ENCODE measurements at places on chromosomes 1 and 21.

GRCh38 chr1:23276531-23276930, 59.2 kb upstream of the HTR1D start:
- no peak for DNase-seq

- no peak for DNase-seq
These were observed 4.5 kb upstream of the FABP3 start for GRCh38 chr1:31377364-31377863.

- DNase-seq: no peak
These were observed 68.5 kb downstream of the NIBAN1 start for GRCh38 chr1:184905601-184906322.

GRCh38 chr1:183739741-183740271, 65.1 kb upstream of the RGL1 start:
- no peak for DNase-seq

GRCh38 chr1:54270543-54270942, 70.6 kb downstream of the MRPL37 start:
- no peak for DNase-seq

GRCh38 chr1:198794498-198794897, 155.7 kb downstream of the PTPRC start:
- DNase-seq: no peak

GRCh38 chr1:234774971-234775370, 165.0 kb upstream of the IRF2BP2 start:
- no peak for DNase-seq

DNA sequence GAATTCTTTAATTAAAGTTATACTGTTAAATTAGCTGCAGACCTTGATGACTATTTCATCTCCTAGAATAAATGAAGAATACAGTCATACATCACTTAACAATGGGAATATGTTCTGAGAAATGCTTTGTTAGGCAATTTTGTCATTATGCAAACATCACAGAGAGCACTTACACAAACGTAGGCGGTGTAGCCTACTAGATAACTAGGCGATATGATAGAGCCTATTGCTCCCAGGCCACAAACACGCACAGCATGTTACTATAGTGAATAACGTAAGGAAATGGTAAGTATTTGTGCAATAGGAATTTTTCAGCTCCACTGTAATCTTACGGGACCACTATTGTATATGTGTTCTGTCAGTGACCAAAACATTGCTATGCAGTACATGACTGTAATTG, 37.6 kb upstream of the DESI2 start:
- DNase-seq: no peak

GRCh38 chr1:94883691-94884090, 43.2 kb downstream of the CNN3 start:
- DNase-seq: no peak

DNA sequence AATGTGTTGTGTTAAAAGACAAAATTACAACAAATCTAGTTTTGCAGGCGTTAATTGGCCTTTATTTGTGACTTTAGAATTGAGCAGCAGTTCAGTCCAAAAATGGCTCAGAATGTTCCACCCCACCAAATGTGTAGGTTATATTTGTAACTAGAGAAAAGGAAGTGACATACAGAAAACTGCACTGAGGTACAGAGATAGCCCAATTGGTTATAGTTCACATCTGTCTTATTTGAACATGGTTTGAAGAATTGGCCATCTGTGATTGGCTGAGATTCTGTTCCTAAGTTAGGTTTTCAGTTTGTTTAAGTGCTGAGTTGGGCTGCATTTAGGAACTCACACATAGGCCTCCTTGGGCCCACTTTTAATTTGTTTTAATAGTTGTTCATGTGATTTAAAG, 12.0 kb upstream of the FMO2 start:
- no peak for DNase-seq

DNA sequence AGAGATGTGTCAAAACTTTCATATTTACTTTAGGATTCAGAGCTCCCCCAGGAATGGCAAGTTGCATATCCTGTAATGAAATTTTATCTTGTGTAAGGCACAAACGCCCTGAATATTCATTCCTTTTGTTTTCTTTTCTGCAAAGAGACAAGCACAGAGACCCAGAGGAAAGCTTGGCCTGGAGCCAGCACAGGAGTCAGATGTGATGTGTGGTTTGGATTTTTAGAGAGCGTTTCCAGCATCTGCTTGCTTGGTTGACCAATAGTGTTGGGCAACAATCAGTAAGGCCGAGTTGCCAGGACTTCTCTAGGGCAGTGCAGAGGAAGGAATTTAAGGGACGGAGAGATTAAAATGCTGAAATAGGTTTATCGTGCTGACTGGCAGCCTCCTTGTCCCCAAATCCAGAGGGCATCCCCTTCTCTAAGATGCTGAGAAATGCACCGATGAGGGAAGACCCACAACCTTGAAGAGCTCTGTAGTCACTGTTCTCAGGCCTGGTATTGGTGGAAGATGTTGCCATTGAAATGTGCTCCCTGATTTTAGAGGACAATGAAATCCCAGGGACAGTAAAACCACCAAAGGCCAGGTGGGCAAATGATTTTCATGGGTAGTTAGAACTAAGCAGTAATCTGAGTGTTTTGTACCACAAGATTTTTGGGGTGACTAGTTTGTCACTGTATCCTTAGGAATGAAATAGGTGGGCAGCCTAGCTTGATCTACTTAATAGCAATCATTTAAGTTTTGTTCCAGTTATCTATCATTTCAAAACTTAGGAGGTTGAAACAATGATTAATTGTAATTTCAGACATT, 37.9 kb upstream of the RHOU start:
- DNase-seq: no peak

- no peak for DNase-seq
These were observed 919 bp downstream of the CHI3L1 start for GRCh38 chr1:203185585-203185984.

GRCh38 chr1:98331718-98332311, 329.7 kb upstream of the SNX7 start:
- no peak for DNase-seq

- DNase-seq: no peak
These were observed 74.5 kb downstream of the SYF2 start for GRCh38 chr1:25157846-25158245.

GRCh38 chr1:3063379-3064295, 5.4 kb upstream of the PRDM16 start:
- no peak for DNase-seq

- peak; percentile 66 for DNase-seq
These were observed 973 bp downstream of the SDF4 start for GRCh38 chr1:1230656-1231399.

DNA sequence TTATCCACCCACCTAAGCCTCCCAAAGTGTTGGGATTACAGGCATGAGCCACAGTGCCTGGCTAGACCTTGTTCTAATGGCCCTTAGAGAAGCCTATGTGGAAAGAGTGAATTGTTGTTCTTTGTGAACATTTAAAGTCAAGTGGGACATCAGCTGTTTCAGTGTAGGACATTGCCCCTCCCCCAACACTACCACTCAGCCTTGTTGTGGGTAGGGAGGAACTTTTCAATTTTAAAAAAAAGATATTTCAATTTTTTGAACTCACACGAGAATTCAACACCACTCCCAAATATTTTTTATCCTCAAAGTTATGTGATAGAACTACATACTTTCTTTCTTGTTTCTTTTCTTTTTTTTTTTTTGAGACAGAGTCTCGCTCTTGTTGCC, 36.7 kb upstream of the TMEM222 start:
- no peak for DNase-seq

GRCh38 chr1:199684686-199685273, 342.7 kb upstream of the NR5A2 start:
- DNase-seq: peak; percentile 64

- DNase-seq: no peak
These were observed 23.7 kb downstream of the MRPL39 start for GRCh38 chr21:25583370-25584130.

- no peak for DNase-seq
These were observed 19.1 kb downstream of the RCSD1 start for GRCh38 chr1:167648978-167649744.

GRCh38 chr1:1020000-1020404, at the start of gene AGRN:
Gene AGRN, plus strand, starts transcription at chr1:1020120. Its CDS starts 53 bp downstream, at chr1:1020173.
- peak; percentile 72 for DNase-seq

GRCh38 chr1:27634177-27634984, 604 bp downstream of the FGR start:
- no peak for DNase-seq

DNA sequence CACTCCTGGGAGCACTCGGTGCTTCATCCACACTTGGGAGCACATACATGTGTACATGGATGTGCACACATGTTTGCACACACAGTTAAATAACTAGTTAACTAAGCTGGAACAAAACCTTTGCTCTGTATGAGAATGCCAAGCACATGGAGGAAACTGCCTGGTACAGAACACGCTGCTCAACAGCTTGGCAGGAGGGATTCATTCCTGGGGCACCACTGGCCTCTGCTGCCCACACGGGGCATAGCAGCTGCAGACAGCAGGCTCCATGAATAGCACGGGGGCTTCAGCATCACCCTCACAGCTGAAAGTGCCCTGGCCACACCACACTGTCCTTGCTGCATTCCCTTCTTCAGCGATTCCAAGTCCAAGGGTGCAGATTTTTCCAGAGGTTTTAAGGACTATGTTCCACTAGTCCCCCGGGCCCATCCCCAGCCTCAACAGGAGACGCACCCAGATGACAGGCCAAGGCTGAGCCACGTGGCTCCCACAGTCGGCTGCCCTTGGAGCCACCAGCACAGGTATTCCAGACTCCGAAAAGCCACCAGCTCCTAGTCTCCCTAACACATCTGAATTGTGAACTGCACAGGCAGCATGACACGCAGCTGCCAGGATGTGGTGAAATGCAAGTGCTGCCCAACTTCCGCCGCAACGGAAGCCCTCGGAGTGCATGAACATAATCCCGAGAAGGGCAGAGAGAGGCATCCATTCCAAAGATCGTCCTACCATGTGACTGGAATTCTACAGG, 16.9 kb downstream of the NPHP4 start:
- peak; percentile 48 for DNase-seq

- DNase-seq: no peak
These were observed 21.0 kb downstream of the RCC1 start for GRCh38 chr1:28526886-28527285.

- no peak for DNase-seq
These were observed 37.6 kb downstream of the BEND5 start for GRCh38 chr1:48739091-48739490.

DNA sequence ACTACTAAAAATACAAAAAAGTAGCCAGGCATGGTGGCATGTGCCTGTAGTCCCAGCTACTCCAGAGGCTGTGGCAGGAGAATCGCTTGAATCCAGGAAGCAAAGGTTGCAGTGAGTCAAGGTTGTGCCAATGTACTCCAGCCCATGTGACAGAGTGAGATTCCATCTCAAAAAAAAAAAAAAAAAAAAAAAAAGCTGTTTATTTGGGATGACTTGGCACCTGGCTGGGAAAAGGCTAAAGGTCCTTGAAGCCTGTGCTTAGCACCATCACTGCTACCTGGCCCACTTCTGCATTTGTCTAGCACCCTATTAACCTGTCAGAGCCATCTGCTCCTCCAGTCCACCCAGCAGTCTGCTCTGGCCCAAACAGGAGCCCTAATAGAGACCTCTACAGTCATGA, 25.0 kb downstream of the PRDX6 start:
- no peak for DNase-seq

GRCh38 chr21:27060190-27060589, 93.3 kb upstream of the ADAMTS5 start:
- no peak for DNase-seq

- DNase-seq: no peak
These were observed 4.3 kb upstream of the MIA3 start for GRCh38 chr1:222613627-222614026.

DNA sequence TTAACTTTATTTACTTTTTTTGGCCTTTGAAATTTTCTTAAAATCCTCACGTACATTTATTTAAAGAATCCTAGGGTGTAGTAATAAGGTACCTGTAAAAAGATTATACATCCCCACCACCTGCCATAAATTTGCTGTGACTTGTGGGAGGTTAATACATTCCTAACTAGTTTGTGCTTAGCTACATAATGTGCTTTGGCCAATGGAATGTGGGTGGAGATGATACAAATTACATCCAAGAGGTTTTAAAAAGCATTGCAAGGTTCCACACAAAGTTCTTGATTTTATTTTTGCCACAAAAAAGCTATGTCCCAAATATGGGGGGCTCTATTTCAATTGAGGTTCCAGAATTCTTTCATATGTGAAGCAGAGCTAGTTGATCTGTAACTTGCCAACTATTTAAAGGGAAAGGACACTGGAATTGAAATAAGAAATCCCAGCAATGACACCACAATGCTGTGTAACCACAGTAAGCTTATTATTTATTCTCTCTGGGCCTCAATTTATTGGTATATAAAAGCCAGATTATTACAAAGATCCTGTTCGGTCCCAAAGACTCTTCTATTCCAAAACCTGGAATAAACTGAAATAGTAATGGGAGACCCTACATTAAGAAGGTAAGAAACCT, 15.7 kb downstream of the ASPM start:
- DNase-seq: no peak

DNA sequence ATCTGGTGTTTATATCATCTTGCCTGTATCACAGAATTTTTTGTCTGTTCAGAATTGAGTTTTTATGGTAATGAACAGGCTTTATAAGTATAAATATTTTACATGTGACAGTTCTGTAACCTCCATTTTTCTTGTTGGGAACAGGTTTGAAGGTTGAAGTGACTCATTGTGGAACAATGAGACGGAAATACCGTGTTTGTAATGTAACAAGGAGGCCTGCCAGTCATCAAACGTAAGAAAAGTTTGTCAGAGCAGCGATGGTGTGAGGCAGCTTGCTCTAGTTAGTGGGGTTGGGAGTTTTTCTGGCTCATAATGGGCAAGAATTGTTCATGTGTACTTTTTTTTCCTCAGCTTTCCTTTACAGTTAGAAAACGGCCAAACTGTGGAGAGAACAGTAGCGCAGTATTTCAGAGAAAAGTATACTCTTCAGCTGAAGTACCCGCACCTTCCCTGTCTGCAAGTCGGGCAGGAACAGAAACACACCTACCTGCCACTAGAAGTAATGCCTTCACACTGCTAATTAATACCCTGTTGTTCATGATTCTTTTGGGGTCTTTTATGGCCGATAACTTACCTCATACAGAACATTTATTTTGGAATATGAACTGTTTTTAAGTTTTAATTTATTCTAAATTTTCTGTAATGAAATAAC, 75.2 kb upstream of the TEKT2 start:
- DNase-seq: no peak

GRCh38 chr1:119768778-119769177, at the start of gene HMGCS2:
Gene HMGCS2, minus strand, starts transcription at chr1:119768905. Its CDS starts 61 bp downstream, at chr1:119768844.
- no peak for DNase-seq

GRCh38 chr1:209710847-209711246, 6.2 kb downstream of the HSD11B1 start:
- DNase-seq: no peak
